ENCODE measurements at places on chromosomes 13 and 19.

DNA sequence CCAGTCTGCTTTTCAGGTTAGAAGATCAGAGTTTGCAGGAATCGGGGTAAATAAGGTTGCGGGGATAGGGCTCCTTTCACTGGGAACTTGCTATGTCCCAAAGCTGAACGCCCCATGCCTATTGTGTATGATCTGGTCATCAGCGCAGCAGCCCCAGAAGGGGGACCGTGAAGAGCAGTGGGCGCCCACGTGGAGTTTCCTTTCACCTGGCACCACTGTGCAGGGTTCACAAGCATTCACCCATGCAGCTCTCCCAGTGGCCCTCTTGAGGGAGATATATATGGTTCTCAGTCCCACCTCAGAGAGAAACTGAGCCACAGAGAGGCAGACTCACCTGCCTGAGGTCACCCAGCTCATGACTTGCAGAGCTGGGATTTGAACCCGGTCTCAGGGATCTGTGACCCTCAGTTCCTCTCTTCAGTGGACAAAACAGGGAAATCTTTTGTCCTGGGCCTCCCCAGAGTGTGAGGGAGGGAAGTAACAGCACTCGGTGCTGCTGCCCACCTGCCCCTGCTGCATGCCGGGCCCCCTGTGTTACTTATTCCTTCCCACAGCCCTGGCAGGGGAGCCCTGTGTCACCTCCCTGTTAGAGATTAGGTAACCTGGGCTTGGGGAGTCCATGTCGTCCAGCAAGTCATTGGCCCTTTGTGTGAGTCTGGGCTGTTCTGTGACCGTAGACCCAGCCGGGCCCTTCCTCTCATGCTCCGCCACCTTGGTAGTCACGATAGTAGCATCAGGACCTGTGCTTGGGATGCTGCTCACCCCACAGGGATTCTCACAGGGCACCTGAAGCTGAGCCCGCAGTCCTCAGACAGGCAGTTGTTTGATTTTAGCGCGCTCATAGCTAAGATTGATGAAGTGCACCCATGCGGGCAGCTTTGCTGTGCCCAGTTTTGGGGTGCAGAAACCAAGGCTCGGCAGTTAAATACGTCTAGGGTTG is 27.9 kb downstream of the PPP5C start:
- no peak for DNase-seq

GRCh38 chr19:56252699-56253422 is 19.7 kb upstream of the EDDM13 start:
- DNase-seq: peak; percentile 77

- DNase-seq: peak; percentile 78
Measured at GRCh38 chr13:111460548-111461444, 140.4 kb downstream of the TEX29 start.

- DNase-seq: no peak
Measured at GRCh38 chr19:16030964-16031871, 45.1 kb upstream of the TPM4 start.

DNA sequence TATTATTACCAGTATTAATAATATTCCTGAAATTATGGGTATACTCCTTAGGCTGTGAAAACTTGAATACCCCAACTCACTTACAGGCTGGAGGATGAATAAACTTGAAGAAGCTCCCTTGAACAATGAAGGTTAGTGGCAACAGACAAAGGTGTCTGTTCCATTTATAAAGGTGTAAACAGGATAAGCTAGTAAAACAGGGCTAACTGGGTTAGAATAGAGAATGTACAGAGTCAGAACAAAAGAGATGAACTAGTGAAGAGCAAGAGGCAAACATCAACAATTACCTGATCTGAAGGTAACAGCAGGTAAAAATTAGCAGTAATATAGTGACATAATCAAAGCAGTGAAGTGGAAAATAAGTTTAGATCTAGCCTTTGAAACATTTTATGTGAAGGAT is 23.2 kb downstream of the MICU2 start:
- no peak for DNase-seq

DNA sequence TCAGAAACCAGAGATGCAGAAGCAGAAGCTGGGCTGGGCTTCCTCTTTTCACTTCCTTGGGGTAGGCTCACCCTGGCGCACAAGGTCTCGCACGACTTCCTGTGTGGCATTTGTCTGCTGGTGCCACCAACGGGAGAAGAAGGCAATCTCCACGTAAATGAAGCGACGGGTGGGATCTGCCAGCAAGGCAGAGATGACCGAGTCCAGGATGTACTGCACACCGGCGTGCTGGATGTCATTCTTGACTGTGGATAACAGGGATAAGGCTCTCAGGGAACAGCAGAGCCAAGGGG is 1.3 kb downstream of the MAN2B1 start:
- DNase-seq: no peak

DNA sequence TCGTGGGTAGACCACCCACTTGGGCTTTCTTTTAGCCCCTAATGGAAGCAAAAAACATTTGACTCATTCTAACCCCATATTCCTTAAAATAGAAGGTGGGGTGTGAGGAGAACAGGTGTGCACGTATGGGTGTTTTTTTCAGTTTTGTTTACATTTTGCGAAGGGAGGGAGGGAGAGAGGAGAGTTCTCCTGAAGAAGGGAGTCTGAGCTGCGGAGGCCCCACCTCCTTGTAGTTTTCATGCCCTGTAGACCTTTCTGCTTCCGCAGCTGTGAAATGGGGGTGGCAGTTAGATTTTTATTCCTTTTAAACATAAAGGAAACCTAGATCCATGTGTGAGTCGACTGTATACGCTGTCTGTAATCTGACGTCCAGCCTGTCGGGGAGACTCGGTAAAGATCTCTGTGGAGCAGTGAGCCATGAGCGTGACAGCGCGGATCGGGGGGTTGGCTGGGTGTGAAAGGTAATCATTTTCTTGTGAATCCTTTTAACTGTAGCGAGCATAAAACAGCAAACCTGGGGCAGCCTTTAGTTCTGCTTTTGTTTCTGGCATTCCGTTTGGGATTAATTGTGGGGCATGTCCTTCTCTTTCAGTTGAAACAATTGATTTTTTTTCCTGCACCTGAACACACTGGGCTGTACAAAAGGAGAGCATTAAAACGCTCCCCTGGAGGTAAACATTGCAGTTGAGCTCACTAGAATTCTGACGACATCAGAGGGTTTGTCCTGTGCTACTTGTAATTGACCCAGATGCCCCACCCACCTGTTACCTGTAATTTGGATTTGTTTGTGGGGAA is 2.3 kb downstream of the UPF1 start:
- DNase-seq: no peak

- DNase-seq: no peak
Measured at GRCh38 chr13:111999352-111999751, 67.6 kb upstream of the SOX1 start.
